ENCODE measurements at places on chromosomes 11 and 22. TPM values are rescaled to one million over a fixed set of nuclear protein-coding genes. Genes with fewer than 3 reads are reported as not detected.

IGSF9B gene
- 1.7 TPM for total RNA-seq

GPR83 gene
- total RNA-seq, result not detected

TSG101 gene
- 96.1 TPM for total RNA-seq

ACTN3 gene
- not detected for total RNA-seq

KCNJ11 gene
- not detected for total RNA-seq

TRIM6 gene
- total RNA-seq, result 5.3 TPM

OLFML1 gene
- total RNA-seq, result 27.1 TPM

NCAM1 gene
- 23.6 TPM for total RNA-seq

DAGLA gene
- total RNA-seq, result 4.2 TPM

PNPLA3 gene
- 2.9 TPM for total RNA-seq

LIMK2 gene
- total RNA-seq, result 51.5 TPM

FGF3 gene
- total RNA-seq, result not detected

NAALADL1 gene
- total RNA-seq, result 9.7 TPM

PLAAT2 gene
- total RNA-seq, result not detected

BTG4 gene
- not detected for total RNA-seq

GALNT18 gene
- total RNA-seq, result 2.4 TPM

SLC37A2 gene
- 0.63 TPM for total RNA-seq

FAM83F gene
- total RNA-seq, result not detected

TREH gene
- total RNA-seq, result not detected

CACNA1I gene
- 0.08 TPM for total RNA-seq

CHST1 gene
- total RNA-seq, result 0.82 TPM

MRGPRX4 gene
- total RNA-seq, result not detected

NKAPD1 gene
- total RNA-seq, result 31.1 TPM

PNPLA5 gene
- not detected for total RNA-seq

CRYBB3 gene
- total RNA-seq, result not detected

RFPL2 gene
- not detected for total RNA-seq

CDCA5 gene
- total RNA-seq, result 19.3 TPM

B4GAT1 gene
- 21.5 TPM for total RNA-seq

BCL2L13 gene
- total RNA-seq, result 40.2 TPM

FAM168A gene
- 15.5 TPM for total RNA-seq

CD6 gene
- not detected for total RNA-seq

MMP3 gene
- 3.3 TPM for total RNA-seq

CLTCL1 gene
- total RNA-seq, result 4.6 TPM

BATF2 gene
- total RNA-seq, result 0.25 TPM

ZNF280B gene
- 0.45 TPM for total RNA-seq

IGLL1 gene
- total RNA-seq, result not detected

C11orf71 gene
- 4.2 TPM for total RNA-seq

EWSR1 gene
- 176 TPM for total RNA-seq

ME3 gene
- total RNA-seq, result 56.9 TPM

DBX1 gene
- total RNA-seq, result not detected

ISX gene
- not detected for total RNA-seq

CCDC73 gene
- total RNA-seq, result not detected

ANO5 gene
- 0.16 TPM for total RNA-seq

PAMR1 gene
- 278 TPM for total RNA-seq

KREMEN1 gene
- 5.7 TPM for total RNA-seq

ARHGAP20 gene
- 20.0 TPM for total RNA-seq

SMIM38 gene
- total RNA-seq, result 0.09 TPM

NAALAD2 gene
- 7.9 TPM for total RNA-seq

GRIA4 gene
- 1.2 TPM for total RNA-seq

UBQLN3 gene
- total RNA-seq, result not detected

KDM4D gene
- total RNA-seq, result 1.1 TPM

COMT gene
- total RNA-seq, result 151 TPM

HEPN1 gene
- not detected for total RNA-seq

MS4A15 gene
- not detected for total RNA-seq

APLNR gene
- total RNA-seq, result not detected

SHANK2 gene
- total RNA-seq, result 4.9 TPM

OR51E1 gene
- total RNA-seq, result not detected
